Left renal pelvis (tissue), 4 donors: ENCODE measurements at places on chromosomes 11 and 22. TPM values are rescaled to one million over a fixed set of nuclear protein-coding genes. Genes with fewer than 3 reads are reported as not detected.

GRCh38 chr22:48704335-48704734 lies 1123.3 kb downstream of the BRD1 start:
- no peak for DNase-seq

The SCGB1A1 gene
- polyA plus RNA-seq: not detected

DNA sequence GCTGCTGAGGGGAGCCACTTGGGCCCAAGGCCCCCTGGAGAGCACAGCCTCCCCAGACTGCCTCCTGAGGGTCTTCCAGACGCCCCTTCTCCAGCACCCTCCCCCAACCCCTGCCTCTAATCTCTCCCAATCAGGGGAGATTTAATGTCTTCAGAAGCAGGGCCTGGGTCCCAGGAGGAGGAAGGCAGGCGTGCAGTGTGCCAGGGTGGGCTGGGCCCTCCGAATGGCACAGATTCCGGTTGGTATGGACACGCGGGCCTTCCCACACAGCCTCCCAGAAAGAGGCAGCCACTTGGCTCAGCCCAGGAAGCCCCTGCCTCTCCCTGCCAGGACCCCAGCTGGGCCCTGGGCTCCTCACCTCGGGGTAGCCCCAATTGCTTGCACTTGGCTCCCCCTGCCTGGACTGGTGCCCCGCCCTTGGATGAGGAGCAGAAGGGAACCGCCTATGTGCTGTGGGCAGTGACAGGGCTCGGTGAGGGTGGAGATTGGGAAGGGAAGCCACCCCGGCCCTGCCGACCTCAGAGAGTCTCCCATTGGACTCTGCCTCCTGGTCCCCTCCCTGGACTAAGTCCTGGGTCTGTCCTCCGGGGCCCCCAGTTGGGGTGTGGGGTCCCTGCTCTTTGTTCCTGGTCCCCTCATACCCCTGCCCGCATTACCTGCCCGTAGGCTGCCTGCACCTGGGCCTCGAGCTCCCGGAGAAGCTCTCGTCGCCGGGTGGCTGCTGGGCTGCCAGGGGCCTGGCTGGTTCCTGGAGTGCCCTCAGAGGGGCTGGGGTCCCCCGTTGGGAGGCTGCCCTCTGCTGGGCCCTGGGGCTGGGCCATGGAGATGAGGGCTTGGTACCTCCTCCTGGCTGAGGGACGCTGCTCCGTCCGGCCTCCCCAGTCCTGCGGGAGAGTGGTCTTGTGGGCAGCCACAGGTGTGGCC lies 572 bp upstream of the CABP2 start:
- DNase-seq: no peak

The SCGB2A2 gene
- not detected for polyA plus RNA-seq

DNA sequence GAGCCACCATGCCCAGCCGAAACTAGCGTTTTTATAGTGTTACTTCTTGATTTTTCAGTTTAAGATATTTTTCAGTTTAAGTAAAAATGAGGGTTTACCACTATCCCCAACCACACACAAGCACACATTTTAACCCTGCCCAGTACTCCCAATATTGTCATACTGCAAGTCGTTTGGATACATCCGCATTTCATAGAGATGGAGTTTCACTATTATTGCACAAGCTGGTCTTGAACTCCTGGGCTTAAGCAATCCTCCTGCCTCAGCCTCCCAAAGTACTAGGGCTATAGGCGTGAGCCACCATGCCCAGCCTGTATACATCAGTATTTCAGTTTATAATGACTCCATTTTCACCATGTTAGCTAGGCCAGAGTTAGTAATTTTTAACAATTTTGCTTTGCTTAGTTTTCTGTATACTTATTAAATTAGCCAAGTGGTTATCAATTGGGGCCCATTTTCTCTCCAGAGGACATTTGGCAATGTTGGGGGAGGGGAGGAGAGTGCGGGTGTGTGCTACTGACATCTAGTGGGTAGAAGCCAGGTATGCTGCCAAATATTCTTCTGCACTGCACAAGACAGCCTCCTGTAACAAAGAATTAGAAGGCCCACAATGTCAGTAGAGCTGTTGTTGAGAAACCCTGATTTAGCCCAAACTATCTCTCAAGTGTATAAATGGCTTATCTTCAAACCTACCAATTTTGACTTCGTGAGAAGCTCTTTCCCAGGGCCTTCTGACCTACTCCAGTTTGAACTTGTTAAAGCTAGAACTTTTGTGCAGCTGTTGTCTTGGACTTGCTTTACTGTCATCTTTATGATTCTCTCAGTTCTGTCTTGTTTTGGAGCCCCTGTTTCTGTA lies 7.3 kb downstream of the USP47 start:
- DNase-seq: no peak

The ANGPTL5 gene
- not detected for polyA plus RNA-seq

GRCh38 chr11:57641011-57641807 lies 8.5 kb downstream of the YPEL4 start:
- no peak for DNase-seq

DNA sequence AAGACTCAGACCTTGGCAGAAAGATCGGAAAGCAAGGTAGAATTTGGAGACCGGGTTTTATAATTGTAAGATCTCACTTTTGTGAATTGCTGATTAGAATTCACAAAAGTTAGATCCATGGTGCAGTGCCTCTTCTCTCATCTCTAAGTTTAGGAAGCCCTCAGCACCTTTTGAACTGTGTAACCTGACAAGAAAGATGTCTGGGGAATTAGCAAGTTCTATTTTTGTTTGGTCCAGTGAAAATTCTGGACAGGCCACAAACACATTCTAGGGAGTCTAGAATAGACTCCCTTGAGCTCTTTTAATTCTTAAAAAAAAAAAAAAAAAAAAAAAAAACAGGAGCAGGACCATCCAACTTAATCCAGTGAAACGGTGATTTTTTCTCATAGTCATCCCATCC lies 66.1 kb downstream of the CECR2 start:
- DNase-seq: no peak

DNA sequence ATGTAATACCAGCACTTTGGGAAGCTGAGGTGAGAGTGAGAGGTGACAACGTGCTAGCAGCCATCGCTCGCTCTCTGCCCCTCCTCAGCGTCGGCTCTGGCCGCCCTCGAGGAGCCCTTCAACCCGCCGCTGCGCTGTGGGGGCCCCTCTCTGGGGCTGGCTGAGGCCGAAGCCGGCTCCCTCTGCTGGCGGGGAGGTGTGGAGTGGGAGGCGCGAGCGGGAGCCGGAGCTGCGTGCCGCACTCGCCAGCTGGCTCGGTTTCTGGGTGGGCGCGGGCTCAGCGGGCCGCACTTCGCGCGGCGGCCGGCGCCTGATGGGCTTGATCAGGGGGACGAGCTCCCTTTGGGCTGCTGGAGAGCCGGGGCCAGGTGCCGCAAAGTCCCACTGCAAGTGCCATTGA lies 98.9 kb upstream of the UBASH3B start:
- no peak for DNase-seq

DNA sequence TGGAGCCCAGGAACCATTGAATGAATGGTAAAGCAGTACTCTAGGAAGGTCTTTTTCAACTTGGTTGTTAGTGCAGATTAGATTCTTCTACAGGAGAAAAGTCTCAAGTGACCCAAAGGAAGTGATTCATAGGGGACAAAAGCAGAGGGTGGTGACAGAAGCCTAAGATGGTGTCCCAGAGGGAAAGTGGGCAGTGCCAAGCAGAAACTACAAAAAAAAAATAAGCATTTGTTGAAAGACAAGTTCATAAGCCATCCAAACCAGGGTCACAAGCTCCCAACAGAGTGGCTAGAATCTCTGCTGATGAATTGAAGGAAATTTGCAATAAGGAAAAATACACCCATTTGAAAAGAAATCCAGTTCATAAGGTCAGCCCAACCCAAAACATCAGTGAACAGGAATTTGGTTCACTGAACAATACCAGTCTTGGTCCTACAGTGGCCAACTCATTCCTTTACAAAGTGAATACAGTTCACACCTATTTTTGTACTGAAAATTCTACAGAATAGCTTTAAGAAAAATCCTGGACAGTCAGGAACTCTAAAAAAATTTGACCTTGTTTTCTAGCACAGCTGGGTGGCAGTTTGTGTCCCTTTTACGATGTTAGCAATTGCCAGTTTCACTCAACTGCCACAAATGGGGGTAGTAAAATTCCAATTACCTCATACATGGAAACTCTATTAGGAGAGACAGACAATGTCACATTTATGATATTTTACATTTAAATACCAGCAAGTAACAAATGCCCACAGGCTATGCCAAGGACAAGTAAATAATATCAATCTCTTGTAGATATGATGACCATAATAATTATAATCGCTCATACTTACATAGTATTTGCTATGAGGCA lies 21.6 kb upstream of the NUP160 start:
- no peak for DNase-seq

DNA sequence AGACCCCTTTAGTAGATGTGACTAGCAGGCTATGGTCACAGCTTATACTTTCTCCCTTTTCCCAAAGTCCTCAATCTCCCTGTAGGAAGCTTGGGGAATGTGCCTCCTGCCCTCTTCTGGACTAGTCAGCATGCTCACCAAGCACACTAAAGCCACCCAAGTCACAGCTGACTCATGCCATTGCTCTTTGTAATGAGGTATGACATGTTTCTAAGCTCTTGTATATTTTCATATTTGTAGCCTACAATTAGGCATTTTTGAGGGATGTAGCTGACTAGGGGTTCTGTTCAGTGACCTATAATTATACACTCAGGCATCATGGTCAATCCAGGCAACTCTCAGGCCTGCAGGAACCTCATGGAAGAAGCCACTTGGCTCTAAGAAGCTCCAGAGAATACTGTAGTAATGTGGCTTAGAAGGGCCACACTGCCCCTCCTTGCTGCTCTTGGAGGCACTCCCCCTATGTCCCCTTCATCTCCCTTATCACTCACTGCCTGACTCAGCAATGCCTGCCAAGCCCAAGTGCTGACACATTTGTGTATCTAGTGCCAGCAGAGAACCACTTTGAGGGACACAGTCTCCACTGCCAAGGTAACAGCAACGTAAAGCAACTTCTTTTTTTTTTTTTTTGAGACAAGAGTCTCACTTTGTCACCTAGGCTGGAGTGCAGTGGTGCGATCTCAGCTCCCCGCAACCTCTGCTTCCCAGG lies 86.2 kb downstream of the RPL27A start:
- no peak for DNase-seq

GRCh38 chr11:100902454-100903141 lies 215.5 kb downstream of the ARHGAP42 start:
- DNase-seq: no peak

- DNase-seq: no peak
Observed at GRCh38 chr11:83115026-83115425, 41.9 kb upstream of the PCF11 start.

GRCh38 chr11:69539416-69540117 lies 58.1 kb downstream of the LINC01488 start:
- no peak for DNase-seq

The MAP6 gene
- polyA plus RNA-seq: 8.3 TPM

GRCh38 chr11:10858439-10859325 lies 829 bp upstream of the ZBED5 start:
- DNase-seq: no peak

DNA sequence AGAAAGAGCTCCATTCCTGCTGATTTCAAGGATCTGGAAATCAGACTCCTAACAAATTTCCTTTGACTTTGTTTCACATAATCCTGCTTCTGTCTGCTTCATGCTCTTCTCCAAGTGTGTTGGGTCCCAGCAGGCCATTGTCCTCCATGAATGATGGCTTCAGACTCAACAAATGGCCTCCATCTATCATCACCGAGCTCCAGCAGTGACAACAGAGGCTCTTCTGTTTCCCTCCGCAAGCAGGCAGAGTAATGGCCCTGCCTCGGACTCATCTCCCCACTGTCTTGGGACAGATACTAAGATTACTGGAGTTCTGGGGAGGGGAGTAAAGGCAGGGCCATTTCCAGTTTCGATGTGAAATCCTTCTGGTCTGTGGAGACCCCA lies 127.3 kb downstream of the TENM4 start:
- DNase-seq: no peak

The ST14 gene
- polyA plus RNA-seq: 0.82 TPM

- DNase-seq: no peak
Observed at GRCh38 chr11:60763692-60764369, 7.2 kb downstream of the MS4A15 start.

DNA sequence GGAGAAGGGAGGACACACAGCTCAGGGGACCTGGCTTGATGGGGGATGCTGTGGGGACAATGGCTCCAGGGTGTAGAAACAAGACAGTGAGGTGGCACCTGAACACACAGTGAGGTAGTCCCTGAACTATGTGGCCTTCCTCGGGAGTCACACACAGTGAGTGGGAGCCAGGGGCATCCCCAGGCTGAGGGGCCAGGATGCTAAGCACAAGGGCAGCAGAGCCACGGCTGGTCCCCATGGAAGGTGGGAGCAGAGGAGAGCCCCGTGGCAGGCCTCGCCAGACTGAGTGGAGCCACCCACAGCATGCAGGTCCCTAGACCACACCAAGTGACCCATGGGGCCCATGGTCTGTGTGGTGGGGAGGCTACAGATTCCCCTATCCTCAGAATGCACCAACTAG lies 26.0 kb upstream of the ABCC8 start:
- DNase-seq: no peak

- DNase-seq: no peak
Observed at GRCh38 chr11:104443387-104443786, 279.4 kb upstream of the PDGFD start.

DNA sequence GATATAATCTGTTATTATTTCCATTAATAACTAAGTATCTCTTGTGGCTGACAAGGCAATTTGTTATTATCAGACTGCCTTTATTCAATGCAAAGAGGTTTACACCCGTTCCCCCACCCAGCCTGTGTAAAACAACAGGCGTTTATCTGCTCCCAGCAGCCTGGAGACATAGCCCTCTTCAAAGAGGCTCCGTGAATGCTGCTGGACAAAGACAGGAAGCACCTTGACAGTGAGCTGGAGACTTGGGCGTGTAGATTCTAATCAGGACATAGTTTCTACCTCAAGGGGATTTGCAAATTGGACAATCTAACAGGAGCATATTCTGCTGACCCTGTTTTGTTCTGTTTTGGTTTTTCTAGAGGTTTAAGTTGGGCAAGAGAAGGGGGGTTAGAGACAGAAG lies 733.0 kb upstream of the KIRREL3 start:
- no peak for DNase-seq

DNA sequence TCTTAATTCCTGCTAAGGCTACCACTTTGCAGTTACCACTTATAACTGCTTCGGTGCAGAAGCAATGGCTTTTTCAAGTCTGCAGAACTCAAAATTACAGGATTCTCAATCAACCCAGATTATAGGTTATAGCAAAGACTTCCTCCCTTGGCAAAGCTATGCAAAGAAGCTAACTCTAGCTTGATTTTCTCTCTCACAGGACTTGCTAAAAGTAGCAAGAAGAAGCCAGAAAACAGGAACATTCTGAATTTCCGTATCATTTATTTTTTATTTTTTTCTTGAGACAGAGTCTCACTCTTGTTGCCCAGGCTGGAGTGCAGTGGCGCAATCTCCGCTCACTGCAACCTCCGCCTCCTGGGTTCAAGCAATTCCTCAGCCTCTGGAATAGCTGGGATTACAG lies 10.7 kb upstream of the PLEKHB1 start:
- DNase-seq: no peak

- DNase-seq: no peak
Observed at GRCh38 chr22:20652582-20652981, 121.3 kb upstream of the SERPIND1 start.

The OR8D4 gene
- polyA plus RNA-seq: not detected

The RELT gene
- polyA plus RNA-seq: 2.8 TPM
